NCI-H446 (cell line): ENCODE measurements at places on chromosomes 3 and 15.
A peak's percentile ranks its signal among the peaks of the same experiment; 100 is the strongest.

GRCh38 chr3:172698631-172699030 is 12.2 kb downstream of the NCEH1 start:
- DNase-seq, result no peak

- DNase-seq, result peak; percentile 53
Measured at GRCh38 chr3:196941729-196942225, 551 bp downstream of the NCBP2 start.

- DNase-seq, result no peak
Measured at GRCh38 chr3:115912372-115912771, 289.1 kb downstream of the GAP43 start.

GRCh38 chr3:167908221-167908620 is 172.7 kb downstream of the SERPINI1 start:
- no peak for DNase-seq

DNA sequence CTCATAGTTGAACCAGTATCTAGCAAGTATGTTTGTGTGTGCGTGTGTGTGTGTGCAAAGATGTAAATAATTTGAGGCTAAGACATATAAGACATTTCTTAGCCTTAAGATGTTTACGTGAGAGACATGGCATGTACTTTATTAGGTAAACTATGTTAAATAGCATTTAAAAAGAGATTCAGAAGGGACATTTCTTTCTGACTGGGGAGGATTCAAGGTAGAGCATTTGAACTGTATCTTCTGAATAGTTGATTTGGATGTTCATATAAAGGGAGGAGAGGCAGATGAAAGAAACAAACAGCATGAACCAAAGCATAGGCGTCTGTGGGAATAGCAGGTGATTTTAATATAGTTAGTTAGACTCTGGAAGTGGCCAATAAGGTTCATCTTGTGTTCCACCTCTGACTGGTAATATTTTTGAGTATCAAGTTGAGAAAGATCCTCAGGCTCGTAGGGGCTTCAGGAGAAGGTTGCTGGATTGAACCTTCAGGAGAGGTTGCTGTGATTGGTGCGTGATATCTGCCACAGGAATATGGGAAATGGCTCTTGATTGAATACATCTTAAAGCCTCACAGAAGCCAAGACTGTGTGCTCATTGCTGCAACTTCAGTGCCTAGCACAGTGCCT is 12.6 kb downstream of the NFKBIZ start:
- no peak for DNase-seq

DNA sequence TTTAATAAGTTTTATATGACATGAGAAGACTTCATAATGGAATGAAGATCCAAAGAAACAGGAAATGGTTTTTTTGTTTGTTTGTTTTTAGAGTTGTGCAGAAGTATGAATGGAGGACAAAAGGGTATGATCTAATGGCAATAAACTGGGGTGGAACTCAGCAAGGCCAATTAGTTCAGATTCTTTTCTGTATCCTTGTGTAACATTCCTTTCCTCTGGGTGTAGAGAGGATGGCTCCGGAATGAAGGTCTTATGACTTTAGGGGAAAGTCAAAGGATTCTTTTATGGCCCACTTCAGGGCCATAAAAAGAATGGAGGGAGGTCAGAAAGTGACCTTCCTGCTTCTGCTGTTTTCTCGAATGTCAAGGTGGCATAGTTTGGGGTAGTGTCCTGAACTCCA is 152.6 kb downstream of the DPH6 start:
- no peak for DNase-seq

GRCh38 chr3:169812332-169813235 is at the start of the genes LRRC34 and LRRIQ4:
Gene LRRC34 (minus strand): TSS chr3:169812904. CDS start chr3:169812548, 356 bp downstream.
Gene LRRIQ4 (plus strand): TSS chr3:169812870. CDS start chr3:169821922, 9,052 bp downstream.
- DNase-seq, result no peak

- DNase-seq, result no peak
Measured at GRCh38 chr3:32960404-32961170, 9.1 kb downstream of the CCR4 start.

DNA sequence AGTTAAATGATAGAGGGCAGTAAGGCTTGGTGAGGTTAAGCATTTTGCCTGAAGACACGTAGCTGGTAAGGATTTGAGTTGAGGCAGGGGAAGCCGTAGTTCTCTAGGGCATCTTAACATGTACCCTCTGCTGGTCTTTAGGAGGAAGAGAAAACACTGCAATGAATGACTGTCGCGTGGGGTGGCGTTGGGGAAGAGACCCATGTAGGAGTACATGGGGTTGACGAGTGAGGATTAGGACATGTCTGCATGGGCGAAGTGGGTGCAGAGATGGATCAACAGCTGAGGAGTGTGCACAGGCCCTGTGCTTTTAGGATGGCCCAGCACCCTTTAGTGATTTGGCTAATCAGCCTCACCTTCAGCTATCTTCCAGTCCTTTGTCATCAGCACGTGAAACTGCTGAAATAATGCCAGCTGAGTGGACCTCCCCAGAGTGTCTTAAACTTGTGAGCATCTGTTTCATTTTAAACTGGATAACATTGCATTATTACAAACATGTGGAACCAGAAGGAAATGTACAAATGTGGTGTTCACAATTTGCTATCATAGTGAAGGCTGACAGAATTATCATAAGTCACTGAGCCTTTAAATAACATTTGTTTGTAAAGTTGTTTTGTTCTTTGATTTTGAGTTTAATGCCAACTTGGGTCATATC is 15.3 kb downstream of the P2RY14 start:
- DNase-seq, result no peak

DNA sequence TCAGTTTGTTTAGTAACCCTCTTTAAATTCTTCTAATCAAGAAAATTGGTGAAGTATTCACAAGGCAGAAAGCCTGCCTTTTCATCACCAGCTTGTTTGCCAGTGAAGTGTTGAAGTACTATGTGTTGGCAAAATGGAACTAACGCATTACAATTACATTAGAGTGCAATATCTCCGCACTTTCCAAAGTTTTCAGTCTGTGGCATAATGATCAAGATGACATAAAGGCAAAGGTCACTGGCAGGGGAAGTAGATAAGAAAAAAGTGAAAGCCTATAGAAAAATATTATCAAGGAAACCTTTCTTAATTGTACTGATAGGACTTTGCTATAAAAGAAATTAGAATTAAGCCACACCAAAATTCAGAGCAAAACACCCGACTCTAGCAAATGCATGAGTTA is 25.0 kb upstream of the TM4SF1 start:
- no peak for DNase-seq

DNA sequence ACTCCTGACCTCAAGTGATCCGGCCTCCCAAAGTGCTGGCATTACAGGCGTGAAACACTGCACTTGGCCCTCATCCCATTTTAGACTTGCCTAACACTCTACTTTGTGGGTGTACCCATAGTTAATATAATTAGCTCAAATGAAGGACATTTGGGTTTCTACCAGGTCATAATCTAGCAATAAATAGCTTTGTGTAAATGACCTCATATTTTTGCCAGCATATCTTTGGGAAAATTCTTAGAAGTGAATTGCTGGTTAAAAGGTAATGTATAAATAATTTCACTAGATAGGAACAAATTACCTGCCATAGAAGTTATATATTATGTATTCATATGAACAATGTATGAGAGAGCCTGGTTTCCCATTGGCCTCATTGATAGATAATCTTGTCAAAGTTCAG is 206.0 kb downstream of the DIPK2A start:
- no peak for DNase-seq

- no peak for DNase-seq
Measured at GRCh38 chr3:3737531-3737930, 61.7 kb upstream of the LRRN1 start.

DNA sequence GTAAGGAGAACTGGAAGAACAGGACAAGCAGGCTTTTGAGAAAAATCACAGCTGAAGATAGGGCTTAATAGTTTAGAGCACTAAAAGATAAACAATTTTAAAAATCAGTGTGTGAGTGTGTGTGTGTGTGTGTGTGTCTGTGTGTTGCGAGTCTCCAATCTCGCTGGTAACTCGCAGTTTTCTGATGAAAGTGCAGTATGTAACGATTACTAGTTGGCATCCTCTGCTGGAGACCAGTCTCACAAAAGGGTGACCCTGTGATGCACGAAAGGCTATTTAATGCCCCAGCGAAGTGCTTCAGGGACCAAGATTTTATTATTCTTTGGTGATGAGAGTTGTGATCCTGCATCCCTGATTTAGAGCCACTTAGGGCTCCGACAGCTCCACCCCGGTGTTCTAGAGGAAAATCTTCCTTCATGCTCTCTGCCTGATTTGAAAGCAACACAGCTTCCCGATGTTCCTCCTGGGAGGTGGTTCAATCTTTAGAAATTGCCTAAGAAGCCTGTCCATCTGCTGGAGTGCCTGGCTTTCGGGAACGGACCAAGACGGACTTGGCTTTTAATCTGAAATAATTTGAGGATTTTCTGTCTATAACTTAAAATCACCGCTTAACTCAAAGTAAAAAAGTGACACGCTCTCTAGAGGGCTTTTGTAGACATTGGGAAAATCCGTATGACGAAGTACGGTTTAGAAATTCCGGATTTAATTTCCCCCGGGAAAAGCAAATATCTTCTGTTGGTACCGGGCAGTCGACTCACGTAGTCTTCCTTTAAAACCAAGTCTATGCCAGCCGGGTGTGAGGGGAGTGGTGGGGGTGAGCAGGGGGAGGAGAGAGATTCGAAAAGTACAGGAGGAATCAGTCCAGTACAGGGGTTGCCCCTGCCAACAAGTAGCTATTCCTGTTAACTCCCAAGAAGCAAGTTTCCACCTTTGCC is 1.1 kb upstream of the ALCAM start:
- DNase-seq, result no peak

- no peak for DNase-seq
Measured at GRCh38 chr15:39801641-39802309, 19.1 kb upstream of the FSIP1 start.

DNA sequence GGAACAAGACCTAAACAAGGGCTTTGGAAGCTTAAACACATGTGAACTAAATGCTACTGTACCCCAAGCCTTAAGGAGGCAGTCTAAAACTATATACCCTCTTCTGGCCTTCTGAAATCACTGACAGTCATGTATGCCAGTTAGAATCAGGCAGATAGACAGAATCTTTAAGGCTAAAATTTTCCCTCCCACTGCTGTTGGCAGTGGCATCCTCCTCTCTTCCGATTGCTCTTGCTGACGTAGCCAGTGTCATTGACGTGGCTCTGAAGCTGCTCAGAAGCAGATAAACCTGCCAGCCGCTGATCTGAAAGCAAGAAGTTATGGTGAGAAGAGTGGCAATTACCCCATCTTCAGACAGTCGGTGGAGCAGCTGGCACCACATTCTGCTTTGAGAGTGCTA is 3.3 kb downstream of the RYR3 start:
- DNase-seq, result no peak

DNA sequence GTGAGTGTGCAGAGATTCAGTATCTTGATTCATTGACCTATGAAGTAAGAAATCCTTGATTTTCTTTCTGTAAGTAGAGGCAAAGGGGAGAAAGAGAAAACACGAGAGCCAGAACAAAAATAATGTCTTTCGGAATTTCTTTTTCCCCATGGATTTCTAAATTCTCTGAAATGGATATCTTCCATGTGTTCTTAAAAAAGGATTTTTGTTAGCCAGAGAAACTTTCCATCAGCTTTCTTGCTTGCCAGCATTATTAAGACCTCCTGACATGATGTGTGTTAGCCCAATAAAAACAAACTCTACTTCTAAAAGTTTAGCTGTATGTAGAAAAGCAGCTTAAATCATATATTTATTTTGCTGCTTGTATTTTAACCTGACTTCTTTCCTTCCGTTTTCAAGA is 122.3 kb upstream of the AADACL2 start:
- no peak for DNase-seq

DNA sequence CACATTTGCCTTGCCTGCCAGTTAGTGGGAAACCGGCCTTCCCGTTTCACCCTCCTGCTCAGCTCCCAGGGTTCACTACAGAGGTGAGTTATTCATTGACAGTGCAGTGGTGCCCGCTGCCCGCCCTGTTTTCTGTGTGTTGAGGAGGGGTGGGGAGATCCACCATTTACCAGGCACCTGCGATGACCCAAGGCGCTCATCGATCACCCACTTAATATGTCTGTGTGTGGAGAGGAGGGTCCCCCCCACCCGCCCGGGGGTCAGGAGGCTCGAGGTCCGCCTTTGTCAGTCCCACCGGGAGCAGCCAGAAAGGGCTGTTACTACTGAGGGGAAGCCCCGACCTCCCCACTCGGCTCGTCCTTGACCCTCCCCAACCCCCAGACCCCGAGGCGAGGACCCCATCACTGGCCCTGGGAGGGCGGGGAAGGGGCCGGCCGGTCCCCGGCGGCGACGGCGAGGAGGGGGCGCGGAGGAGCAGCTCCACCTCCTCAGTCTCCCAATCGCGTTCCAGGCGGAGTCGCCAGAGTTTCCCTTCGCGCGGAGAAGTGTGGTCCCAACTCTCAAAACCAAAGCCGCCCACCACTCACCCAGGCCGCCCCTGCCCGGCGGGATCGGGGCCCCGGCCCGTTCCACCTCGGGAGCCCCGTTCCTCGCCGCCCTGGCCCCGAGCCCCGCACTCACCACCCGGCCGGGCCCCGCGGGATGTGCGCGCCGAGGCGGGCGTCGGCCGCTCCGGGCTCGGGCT is 1.1 kb downstream of the PLXNB1 start:
- no peak for DNase-seq

GRCh38 chr15:69827751-69828150 is 270.0 kb downstream of the TLE3 start:
- no peak for DNase-seq

GRCh38 chr15:63436341-63436740 is 54.7 kb upstream of the CA12 start:
- DNase-seq, result no peak

- no peak for DNase-seq
Measured at GRCh38 chr15:33135355-33135781, 59.1 kb downstream of the FMN1 start.

DNA sequence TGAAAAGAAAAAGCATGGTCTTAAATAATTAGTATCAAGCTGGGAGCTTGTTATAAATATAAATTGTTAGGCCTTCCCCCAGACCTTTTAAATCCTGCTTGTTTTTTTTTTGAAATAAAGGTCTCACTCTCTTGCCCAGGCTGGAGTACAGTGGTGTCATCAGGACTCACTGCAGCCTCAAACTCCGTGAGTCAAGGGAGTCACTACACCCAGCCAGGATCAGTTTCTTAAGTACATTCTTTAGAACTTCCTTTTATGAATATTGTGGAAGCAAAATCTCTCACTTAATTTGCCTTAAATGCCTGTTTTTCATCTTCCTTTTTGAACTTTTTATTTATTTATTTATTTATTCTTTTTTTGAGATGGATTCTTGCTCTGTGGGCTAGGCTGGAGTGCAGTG is 20.8 kb upstream of the DENND4A start:
- DNase-seq, result no peak

GRCh38 chr3:129023909-129024308 is 22.8 kb downstream of the EFCC1 start:
- no peak for DNase-seq

- DNase-seq, result no peak
Measured at GRCh38 chr3:63927422-63928280, 15.5 kb upstream of the SCAANT1 start.

GRCh38 chr3:159854500-159855124 is 134.0 kb upstream of the IL12A start:
- DNase-seq, result no peak

DNA sequence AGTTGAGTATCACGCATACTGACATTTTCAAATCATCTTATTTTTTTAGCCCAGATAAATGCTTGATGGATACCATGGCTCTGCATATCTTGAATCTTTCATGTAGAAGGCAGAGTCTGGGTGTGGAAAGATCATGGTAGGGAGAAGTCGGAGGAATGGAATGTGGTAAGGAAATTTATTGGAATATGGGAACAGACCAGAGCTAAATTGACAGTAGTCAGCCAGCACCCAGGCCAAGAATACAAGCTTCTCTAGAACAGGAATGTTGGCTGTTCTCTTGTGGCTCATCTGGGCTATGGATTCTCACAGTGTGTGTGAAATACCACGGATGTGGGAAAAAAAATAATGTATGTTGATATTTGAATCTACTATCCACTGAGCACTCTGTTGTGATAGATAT is 305.7 kb upstream of the COL8A1 start:
- no peak for DNase-seq

GRCh38 chr3:9678493-9678892 is 25.1 kb upstream of the CPNE9 start:
- DNase-seq, result no peak
